ENCODE measurements at places on chromosomes 5 and 9. TPM values are rescaled to one million over a fixed set of nuclear protein-coding genes. Genes with fewer than 3 reads are reported as not detected.

Gene ORM1
- not detected for total RNA-seq

Gene PCDHGA7
- 6.3 TPM for total RNA-seq

Gene GHR
- total RNA-seq = 0.67 TPM

Gene KLHL3
- total RNA-seq = 200 TPM

Gene FBLL1
- 0.51 TPM for total RNA-seq

Gene N4BP3
- total RNA-seq = 107 TPM

Gene NDUFS4
- total RNA-seq = 88.8 TPM

Gene RAD1
- total RNA-seq = 15.2 TPM

Gene TXN
- 156 TPM for total RNA-seq

Gene CORO2A
- 5.5 TPM for total RNA-seq

Gene ZNF169
- total RNA-seq = 4.9 TPM

Gene PCDHGA11
- 10.8 TPM for total RNA-seq

Gene PCDHA1
- 0.13 TPM for total RNA-seq

Gene TRIM23
- total RNA-seq = 12.8 TPM

Gene FAM78A
- total RNA-seq = 73.4 TPM

Gene RNF44
- 103 TPM for total RNA-seq

Gene FGFR4
- total RNA-seq = 11.0 TPM

Gene INSL4
- total RNA-seq = not detected

Data from endothelial cell (in vitro differentiated cells).